Cerebellar nuclear complex (tissue), 1 donor: ENCODE measurements at places on chromosomes 4 and X.

DNA sequence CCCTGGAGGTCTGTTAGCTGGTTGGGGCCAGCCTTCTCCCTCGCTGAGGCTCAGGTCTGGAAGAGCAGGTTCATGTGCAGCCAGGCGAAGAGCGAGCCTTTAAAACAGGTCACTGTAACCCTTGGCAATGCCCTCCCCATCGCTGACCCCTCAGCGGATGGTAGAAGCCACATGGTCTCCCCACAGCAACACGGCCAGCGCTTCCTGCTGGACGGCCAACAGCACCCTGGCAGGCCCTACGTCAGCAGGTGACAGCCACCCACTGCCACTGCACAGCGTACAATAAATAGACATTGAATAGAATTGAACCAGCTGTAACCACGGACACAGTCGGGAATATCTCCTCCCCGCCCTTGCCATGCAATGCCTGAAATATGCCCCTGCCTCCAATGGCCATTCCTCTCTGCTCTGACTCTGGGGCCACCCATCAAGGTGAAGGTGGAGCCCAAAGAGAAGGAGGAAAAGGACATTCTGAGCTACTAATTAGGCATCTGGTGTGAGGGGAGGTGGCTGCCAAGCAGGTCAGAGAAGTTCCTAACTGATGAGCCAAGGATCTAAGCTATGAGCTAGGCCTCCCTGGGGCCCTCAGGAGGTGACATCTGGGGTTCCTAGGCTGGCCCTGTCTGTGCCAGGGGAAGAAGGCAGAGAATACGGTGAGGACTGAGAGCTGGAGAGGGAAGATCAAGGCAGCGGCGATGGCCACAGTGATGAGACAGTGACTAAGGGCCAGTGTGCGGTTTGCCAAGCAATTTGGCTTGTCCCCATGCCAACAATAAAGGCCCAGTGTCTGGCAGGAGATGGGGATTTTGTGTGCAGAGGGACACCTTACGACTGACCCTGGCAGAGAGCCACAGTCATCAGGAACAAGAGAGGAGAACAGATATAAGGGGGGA lies 202.3 kb downstream of the BCOR start:
- no peak for DNase-seq

DNA sequence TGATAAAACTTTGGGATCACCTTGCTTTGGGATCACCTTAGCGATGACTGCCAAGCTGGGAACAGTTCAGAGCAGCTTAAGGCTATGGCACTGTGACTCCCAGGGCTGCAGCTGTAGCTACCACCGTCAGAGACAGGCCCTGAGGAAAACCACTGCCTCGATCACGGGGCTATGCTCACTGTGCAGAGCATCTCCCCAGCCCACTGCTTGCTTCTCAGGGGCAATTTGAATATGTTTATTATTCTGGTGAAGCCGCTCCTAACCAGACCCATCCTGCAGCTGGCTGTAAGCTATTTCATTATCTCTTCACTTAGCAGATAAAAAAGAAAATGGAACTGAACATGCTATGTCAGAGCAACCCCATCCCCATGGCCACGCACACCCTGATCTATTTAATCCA lies 328.5 kb downstream of the EVC2 start:
- no peak for DNase-seq

- no peak for DNase-seq
Measured at GRCh38 chrX:68175562-68175961, 257.7 kb downstream of the OPHN1 start.

DNA sequence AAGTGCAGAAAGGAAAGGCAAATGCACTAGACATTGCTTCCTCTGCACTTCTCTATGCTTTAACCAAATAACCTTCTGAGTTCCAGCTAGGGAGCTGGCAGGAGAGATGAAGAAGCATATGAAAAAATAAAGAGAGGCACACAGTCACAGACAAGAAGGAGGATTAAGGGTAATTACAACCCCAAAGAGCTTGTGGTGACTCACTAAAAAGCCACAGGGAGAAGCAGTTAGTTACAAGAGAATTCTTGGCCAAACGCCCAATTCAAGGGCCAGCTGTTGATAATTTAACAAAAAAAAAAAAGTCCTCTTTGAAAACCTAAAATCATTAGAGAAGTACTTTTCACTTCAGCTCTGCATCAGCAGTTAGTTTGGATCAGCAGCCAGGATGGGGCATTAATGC lies 478.0 kb downstream of the KCNIP4 start:
- no peak for DNase-seq

GRCh38 chr4:145808848-145809512 lies 129.0 kb downstream of the C4orf51 start:
- DNase-seq: no peak
